ENCODE measurements at places on chromosomes 16 and 17.

DNA sequence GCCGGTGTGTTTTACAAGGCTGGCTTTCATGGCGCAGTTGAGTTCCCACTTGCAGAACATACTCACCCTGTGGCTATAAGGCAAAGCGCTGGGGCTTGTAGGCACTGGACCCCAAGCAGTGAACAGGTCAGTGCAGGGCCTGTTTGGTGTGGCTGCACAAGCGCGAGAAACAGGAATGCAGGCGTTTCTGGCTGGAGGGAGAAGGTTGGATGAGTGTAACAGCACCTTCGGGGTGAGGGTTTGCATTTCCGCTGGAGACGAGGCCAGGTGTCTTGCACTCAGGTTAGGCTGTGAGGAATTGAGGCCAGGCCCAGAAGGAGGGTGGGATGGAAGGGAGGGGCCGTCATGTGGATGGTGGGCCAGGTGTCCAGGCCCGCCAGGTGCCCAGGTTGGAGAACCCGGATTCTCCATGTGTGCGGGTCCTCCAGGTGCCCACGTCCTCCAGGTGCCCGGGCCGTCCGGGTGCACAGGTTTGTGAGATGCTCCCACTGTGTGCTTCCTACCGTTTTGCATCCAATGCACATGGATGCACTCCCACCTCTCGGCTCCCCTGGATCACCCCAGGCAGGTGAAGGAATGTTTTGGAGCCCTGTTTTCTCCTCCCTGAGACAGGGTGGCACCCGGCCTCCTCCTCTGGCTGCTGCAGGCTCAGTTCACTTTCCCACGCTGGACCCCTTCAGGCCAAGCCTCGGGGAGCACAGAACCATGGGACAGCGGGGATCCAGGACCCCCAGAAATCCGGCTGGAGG, 46.0 kb downstream of the SLC7A5 start:
- no peak for DNase-seq

DNA sequence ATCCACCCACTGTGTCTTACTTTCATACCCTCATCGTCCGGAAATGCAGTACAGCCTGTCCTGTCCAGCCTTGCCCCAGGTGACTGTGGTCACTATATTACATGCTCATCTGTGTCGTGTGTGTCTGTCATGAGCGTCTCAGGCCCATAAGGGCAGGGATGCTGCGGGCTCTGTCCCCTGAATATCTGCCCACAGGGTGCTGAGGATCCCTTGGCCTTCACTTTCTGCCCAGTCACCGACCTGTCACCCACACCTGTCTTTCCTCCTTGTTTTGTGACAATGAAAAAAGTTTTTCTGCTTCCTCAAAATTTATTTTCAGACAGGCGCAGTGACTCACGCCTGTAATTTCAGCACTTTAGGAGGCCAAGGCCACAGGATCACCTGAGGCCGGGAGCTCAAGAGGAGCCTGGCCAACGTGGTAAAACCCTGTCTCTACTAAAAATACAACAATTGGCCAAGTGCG, 1.4 kb upstream of the CTRB1 start:
- no peak for DNase-seq

DNA sequence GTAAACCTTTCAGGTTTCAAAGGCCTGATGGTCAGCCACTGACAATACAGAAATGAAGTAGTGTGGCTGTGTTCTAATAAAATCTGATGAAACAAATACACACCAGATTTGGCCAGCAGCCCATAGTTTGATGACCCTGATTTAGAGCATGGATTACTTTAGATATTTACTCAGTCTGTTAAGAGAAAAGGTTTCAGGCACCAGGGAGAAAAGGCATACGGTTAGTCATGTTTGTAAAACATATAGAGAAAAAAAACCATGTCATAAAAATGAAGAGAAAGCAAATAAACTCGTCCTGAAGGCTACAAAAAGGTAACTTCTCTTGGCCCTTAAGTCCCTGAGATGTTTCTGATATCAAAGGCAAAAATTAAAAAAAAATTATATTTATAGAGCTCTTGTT, 112.1 kb downstream of the ADAMTS18 start:
- no peak for DNase-seq

DNA sequence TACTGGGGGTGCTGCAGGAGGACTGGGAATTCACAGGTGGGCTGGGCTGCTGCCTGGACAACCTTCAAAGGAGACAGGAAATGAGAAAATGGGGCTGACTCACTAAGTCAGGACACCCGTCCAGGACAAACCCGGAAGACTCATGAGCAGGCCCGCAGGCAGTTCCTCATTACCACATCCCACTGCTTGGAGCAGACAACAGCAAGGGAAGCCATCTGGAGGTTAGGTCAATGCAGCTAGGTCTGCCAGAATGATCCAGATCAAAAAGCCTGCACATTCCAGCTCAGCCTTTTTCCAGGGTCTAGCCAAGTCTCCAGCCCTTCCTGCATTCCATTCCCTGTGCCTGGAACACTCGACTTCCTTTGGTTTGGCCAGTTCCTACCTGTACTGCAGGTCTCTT, 536.5 kb upstream of the CDH11 start:
- no peak for DNase-seq

DNA sequence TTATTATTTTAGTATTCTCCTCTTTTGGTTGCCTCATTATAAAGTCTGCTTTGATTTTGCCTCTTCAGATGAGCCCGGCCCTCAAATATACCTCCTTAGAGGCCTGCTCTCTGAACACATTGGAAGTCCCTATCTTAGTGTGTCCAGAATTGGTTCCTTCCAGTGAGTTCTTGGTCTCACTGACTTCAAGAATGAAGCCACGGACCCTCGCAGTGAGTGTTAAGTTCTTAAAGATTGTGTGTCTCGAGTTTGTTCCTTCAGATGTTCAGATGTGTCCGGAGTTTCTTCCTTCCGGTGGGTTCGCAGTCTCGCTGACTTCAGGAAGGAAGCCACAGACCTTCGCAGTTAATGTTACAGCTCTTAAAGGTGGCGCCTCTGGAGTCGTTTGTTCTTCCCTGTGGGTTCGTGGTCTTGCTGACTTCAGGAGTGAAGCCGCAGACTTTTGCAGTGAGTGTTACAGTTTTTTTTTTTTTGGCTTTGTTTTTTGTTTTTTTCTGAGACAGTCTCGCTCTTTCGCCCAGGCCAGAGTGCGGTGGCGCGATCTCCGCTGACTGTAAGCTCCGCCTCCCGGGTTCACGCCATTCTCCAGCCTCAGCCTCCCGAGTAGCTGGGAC, 45.8 kb upstream of the NOS2 start:
- DNase-seq: no peak
